ENCODE measurements at places on chromosomes 1 and 21.
A peak's percentile ranks its signal among the peaks of the same experiment; 100 is the strongest.

GRCh38 chr1:209710847-209711246, 6.2 kb downstream of the HSD11B1 start:
- no peak for DNase-seq

DNA sequence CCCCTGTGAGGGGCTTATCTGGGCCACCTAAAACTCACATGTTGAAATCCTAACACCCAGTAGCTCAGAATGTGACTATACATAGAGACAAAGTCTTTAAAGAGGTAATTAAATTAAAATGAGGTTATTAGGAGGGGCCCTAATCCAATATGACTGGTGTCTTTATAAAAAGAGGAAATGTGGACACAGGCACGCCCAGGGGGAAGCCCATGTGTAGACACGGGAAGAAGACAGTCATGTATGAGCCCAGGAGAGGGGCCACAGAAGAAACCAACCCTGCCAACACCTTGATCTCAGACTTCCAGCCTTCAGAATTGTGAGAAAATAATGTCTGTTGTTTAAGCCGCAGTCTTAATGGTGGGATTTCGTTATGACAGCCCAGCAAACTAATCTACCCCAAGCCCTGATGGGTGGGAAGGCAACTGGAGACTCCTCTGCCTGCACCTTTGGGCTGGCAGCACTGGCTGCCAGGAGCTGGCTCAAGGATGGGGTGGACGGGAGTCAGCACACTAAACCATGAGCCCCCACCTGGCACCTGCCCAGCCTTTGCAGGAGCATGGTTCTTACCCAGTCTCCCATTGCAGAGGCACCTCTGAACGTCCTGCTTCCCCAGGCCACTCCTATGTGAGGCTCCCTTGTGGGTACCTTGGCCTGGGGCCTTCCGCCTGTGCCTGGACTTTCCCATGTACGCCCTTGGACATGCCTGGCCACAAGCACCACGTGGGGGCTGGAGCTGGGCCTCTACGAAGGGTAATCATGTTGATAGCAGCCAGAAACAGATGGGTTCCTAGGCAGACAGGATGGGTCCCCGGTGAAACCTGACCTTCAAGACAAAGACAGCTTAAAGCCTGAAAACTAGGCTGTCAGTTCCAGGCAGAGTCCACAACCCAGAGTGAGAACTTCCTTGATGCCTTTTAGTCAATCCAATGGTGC, 57.1 kb upstream of the DMRTB1 start:
- no peak for DNase-seq

- DNase-seq: peak; percentile 93
Measured at GRCh38 chr1:66446261-66447001, 87.5 kb upstream of the SGIP1 start.

- DNase-seq: no peak
Measured at GRCh38 chr1:116753312-116753711, 918 bp upstream of the CD2 start.

- no peak for DNase-seq
Measured at GRCh38 chr1:193066606-193067005, 7.2 kb downstream of the RO60 start.

DNA sequence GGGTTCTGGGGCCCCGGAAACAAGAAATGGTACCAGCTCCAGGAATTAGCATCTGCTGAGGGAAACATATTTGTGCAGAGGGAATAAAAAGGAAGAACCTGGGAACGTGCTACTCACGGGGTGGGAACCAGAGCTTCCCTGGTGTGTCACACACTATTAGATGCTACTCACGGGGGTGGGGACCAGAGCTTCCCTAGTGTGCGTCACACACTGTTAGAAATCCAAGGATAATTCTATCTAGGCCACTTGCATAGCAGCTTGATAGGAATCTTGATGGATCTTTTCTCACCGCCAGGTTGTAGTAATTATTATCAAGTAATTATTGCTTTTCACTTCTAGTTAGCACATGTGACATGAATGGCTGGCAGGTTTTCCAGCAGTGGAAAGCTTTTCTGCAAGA, 54.5 kb upstream of the SCCPDH start:
- DNase-seq: peak; percentile 81

- DNase-seq: no peak
Measured at GRCh38 chr1:39450956-39451606, 40.4 kb upstream of the BMP8A start.

DNA sequence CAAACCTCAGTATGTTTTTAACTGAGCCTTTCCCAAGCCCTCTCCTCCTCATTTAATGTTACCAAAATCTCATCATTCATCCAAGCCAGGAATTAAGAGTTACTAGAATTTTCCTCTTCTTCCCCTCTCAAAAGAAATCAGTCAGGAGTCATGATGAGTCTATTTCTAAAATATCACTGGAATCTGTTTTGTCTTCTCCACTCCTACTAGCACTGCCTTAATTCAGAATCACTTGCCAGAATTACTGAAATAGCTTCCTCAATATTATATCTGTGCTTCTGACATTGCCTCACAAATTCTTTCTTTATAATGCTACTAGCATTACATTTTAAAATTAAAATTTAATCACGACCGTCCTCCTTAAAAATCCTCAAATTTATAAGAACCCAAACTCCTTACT, 106.1 kb downstream of the PTGER3 start:
- no peak for DNase-seq

GRCh38 chr1:113804421-113805255, 7.6 kb downstream of the RSBN1 start:
- no peak for DNase-seq

DNA sequence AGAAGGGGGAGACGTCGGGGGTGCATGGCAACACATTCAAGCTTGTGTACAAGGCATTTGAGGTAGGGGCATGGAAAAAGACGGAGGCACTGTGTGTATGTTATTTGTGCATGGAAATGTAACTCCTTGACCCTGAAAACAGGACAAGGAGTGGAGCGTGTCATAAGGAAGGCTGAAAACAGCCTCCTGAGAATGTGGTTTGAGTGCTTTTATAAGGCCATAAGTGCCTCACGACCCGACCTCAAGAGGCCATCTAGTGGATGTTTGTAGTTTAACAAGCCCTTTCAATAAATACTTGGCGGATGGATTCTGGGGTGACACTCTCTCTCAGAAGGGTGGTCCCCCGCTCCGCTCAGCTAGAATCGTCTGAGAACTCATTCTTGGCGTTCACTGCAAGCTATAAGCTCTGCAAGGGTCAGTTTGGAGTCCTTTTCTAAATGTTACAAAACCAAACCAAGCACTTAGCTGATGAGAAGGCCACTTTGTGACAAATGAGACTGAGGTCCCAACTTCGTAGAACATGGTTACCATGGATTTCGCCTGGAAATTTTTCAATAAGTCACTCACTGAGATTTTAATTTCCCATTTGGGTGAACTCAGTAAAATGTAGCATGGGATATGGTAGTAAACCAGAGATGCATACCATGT, 38.8 kb upstream of the CLCA4 start:
- no peak for DNase-seq

GRCh38 chr1:231921646-231922345, 295.2 kb downstream of the DISC1 start:
- DNase-seq: no peak

- no peak for DNase-seq
Measured at GRCh38 chr1:15948091-15948591, 27.8 kb downstream of the ZBTB17 start.

DNA sequence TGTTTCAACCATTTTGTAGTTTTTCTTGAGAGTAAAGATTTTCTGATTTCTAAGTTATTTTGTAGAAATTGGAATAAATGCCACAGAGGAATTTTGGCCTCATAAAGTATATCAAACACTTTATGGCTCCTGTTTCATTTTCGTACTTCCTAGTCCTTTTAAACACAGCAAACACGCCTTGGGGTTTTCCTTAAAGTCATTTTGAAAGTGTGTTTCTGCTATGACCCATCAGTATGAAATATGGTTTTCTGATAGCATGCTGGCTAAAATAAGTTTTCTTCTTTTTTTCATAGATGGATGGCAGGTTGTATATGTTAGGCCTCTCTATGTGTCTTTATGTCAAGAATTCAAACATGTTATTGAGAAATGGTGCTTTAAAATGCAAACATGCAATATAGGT, 940.1 kb upstream of the TMPRSS15 start:
- DNase-seq: no peak

DNA sequence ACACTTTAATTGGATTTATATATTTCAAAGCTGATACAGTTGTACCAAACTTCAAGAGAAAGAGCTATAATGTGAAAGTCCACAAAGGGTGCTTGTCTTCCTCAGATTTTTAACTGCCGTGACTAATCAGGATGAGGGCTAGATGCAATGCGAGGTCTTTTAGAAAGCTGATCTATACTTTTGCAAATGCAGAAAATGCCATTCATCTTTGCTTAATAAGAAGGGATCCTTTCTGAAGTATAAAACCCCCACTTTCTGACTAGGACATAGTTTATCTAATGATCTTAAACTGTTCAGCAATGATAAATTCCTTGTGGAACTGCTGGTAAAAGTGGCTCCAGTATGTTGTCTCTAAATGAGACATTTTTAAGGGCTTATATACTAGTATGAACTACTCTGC, 102.7 kb upstream of the NGF start:
- no peak for DNase-seq

DNA sequence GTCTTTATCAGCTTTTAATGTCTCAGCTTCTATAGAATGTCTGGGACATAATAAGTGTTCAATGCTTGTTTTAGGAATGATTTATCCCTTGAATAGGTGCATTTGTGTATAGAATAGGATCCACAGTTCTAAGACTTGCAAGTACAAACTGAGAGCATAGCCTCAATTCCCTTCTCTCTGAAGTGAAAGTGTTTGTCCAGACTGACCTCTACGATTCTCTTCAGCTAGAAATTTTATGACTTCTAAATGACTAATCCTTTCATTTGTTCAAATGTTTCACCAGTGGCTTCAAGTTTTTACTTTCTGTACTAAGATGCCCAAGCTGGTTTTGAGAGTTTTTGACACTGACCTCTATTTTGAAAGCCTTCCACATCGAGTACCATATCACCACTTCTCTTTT, 608.2 kb upstream of the ADGRL4 start:
- no peak for DNase-seq

- DNase-seq: no peak
Measured at GRCh38 chr1:45319761-45320160, 6.9 kb upstream of the HPDL start.

DNA sequence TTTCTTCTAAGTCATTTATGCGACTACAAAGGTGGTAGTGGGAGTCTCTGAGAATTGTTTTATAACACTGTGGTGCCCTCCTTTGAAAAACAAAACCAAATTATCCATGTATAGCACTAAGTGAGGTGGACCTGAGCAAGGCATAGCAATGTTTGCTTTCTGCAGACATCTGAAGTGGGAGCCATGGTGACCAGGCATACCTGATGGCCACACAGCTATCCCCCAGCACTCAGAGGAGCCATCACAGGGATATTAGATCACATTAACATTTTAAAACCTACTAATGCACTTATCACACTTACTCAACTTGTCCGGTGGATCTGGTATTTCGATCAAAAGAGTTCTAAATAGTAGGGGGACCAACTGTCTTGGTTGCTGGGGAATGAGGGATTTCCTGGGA, 24.8 kb upstream of the AVPR1B start:
- DNase-seq: no peak

GRCh38 chr1:29933067-29933466, 696.7 kb downstream of the PTPRU start:
- no peak for DNase-seq

DNA sequence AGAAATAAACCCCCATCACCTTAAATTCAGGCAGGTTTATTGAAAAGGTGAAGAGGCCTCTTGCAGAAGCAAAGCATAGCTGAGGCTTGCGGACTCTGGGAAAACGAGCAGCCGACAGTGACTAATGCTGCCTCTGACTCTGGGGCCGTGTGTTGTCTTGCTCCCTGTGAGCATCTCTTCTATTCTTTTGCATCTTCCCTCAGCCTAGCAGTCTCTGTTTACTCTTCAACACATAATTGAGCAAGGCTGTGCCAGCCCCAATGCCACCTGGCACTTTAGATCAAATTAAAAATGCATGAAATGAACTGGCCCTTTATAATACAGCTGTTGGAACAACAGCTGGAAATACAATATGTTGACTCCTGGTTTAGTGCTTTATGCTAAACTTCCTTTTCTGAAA, 18.4 kb upstream of the REG4 start:
- DNase-seq: peak; percentile 18

GRCh38 chr21:41895643-41896493, 16.7 kb upstream of the PRDM15 start:
- no peak for DNase-seq

GRCh38 chr1:162134646-162135045, 65.2 kb downstream of the NOS1AP start:
- no peak for DNase-seq

DNA sequence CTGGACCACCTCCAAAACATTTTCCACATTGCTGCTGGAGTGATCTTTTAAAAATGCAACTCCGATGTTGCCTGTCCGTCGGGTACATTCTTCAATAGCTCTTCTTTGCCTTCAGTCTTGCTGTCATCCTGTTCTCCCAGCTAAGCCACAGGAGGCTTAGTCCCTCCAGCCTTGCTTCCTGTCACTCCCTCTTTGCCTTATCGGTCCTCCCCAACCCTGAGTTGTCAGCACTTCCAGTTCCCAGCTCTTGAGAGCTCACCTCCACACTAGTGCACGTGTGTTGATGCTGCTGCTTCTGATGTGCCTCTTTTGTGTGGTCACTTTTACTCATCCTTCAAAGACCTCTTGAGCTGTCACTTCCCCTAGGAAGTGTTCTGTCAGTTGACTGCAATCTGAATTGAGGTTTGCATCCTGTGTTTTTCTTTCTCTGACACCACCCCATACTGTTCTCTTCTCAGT, 15.3 kb downstream of the UCK2 start:
- peak; percentile 21 for DNase-seq

DNA sequence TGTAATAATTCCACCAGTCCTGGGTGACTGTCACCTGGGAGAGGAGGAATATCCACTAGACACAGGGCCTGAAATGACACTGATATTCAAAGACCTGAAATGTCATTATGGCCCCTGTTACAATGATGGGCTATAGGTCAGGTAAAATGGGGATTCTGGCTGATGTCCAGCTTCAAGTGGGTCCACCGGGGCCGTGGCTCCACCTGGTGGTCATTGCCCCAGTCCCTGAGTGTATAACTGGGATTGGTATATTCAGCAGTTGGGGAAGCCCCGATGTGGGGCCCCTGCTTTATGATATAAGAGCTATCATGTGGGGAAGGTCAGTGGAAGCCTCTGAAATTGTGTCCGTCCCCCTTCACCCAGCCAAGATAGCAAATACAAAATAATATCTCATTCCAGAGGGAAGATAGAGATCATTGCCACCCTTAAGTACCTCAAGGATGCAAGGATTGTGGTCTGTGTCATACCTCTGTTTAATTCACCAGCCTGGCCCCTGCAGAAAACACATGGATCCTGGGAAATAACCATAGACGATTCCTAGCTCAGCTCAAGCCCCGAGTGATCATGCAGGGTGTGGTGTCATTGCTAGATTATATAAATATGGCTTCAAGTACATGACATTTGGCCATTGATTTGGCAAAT, 19.4 kb downstream of the PLEKHO1 start:
- no peak for DNase-seq

GRCh38 chr1:112363636-112364035, 32.4 kb upstream of the CTTNBP2NL start:
- no peak for DNase-seq

GRCh38 chr21:38267991-38268863, 11.4 kb downstream of the KCNJ15 start:
- DNase-seq: no peak

Measured in brain (organoid and tissue), 16 donors.